ENCODE measurements at places on chromosomes 11 and 22.

DNA sequence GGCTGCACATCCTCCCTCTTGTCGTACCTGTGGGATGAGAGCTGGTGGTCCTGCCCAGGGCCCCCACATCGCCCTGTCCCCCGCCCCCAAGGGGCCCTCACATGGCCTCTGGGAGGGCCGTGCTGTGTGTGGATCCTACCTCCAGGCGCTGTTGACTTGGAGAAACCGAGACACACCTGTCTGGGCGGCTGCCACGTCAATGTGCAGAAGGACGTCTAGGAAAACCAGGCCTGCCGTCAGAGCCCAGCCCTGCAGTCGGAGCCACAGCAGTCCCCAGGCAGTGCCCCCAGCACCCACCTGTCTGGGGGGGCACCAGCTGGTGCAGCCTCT, 14.2 kb downstream of the ALG12 start:
- DNase-seq = no peak

- no peak for DNase-seq
Observed at GRCh38 chr22:20653795-20654342, 120.0 kb upstream of the SERPIND1 start.

DNA sequence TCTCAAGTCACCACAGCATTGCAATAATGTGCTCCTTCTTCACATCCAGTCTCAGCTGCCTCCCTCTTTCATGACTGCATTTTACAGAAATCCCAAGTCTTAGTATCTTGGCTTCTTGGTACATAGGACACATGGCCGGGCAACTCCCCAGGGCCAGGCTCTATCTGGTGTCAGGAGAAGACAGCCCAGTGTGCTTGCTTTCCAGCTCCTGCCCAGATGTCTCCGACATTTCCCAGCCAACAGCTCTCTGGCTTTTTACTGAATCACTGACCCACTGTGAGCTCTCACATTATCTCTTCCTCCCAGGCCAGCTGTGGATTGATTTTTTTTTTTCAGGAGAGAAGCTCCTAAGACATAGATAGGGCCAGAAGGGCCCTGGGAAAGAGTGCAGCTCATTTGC, 346.0 kb upstream of the C11orf87 start:
- no peak for DNase-seq

- no peak for DNase-seq
Observed at GRCh38 chr11:73258104-73259035, 13.8 kb upstream of the P2RY6 start.

DNA sequence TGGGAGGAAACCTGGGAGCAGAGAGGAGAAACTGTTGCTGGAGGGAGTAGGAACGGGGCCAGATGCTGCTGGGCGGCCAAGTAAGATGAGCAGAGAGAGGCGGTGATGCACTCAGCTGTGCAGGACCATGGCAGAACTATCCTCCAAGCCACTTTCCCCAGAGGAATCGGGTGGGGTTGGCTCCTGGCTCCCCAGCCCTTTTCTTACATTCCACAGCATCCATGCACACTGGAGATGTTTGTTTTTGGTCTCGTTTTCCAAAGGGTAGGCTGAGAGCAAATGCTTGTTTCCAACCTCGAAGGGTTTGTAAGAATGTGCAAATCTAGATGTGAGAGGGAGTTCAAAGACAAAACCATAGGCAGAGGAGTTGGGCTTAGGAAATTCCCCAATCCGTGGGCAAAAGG, 73.2 kb downstream of the DBX1 start:
- DNase-seq = no peak

- no peak for DNase-seq
Observed at GRCh38 chr11:131534611-131535010, 164.2 kb downstream of the NTM start.

- no peak for DNase-seq
Observed at GRCh38 chr22:27800250-27801201, 1.0 kb downstream of the MN1 start.

- DNase-seq = no peak
Observed at GRCh38 chr11:100876815-100877520, 189.9 kb downstream of the ARHGAP42 start.

GRCh38 chr22:36331912-36332622, 55.7 kb downstream of the MYH9 start:
- peak; percentile 42 for DNase-seq

DNA sequence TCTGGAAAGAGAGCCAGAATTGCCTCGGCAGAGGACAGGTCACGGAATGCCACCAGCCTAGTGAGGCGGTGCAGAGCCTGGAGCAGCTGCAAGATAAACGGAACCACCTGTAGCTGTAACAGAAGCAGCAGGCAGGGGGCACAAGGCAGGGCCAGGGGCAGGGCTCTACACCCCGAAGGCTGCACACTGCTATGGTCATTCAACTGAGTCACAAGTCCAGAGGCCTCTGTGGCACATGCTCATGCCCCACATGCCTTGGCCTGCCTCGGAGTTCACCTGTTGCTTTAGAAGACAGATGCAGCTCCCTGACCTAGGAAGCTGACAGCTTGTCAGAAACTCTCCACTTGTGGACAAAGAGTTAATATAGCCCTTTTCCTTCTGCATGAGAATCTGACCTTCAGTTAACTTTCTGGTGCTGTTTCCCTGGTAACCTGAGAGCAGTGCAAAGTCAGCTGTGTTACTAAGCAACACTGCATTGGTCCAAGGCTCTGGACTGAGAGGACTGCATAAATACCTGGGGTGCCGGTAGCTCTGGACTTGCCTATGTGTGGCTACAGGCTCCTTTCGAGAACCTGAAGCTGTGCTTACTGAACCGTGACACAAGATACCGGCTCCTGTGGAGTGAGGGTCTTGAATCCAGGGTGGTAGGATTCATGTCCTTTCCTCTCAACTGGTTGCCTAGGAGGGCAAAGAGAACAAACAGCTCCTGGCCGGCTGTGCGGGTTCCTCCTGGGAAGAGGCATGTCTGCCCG, 10.5 kb downstream of the COMMD9 start:
- no peak for DNase-seq

GRCh38 chr11:364991-365725, 4.1 kb upstream of the B4GALNT4 start:
- DNase-seq = no peak

GRCh38 chr11:78838417-78838816, 263.8 kb upstream of the NARS2 start:
- no peak for DNase-seq

- DNase-seq = no peak
Observed at GRCh38 chr11:5317292-5317691, 6.8 kb downstream of the OR51B2 start.

Measured in stimulated activated CD4-positive, alpha-beta T cell treated with anti-CD3 and anti-CD28 coated beads, Interleukin-4, amount 100 ng/mL, for 4 hours (primary cell).